ENCODE measurements at places on chromosomes 3 and 15. TPM values are rescaled to one million over a fixed set of nuclear protein-coding genes. Genes with fewer than 3 reads are reported as not detected.

DNA sequence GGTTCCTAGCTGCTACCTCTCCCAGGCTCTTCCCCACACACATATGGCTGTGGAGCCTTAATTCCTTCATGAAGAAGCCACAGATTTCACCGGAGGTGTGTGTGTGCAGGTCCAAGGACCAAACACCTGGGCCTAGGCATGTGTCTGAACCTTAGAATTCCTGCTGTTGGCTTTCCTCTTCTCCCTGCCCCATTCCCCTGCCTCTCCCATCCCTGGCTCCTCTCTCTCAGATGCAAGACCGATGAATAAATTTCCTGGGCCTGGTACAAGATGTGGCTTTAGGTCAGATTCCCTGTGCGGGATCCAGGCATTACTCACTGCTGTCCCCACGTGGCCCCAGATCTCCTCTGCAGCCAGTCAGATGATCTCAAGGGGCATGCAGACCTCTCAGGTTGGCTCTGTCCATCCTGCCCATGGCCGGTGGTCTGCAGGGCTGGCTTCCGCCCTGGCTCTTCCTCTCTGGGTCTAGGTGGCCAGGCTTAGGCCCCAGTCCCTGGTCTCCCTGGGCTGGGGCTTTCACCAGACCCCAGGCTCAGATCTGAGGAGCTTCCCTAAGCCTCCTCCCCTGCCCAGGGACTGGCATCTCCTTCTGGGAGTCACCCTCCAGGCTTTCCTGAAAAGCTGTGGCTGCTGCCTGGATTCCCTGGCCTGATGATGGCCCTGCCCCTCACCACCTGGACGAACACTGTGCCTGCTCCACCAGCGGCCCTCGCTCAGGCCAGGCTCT is 20.5 kb downstream of the CCR9 start:
- no peak overlapping the region for H3K4me3 ChIP-seq
- no peak overlapping the region for H3K27ac ChIP-seq
- DNase-seq, result peak; percentile 8
- H3K4me1 ChIP-seq, result peaks cover 8% of the 10 kb centered on the region
- H3K36me3 ChIP-seq, result no peaks in the 10 kb centered on the region

Gene SPTBN5
- polyA plus RNA-seq, result 0.03 TPM

DNA sequence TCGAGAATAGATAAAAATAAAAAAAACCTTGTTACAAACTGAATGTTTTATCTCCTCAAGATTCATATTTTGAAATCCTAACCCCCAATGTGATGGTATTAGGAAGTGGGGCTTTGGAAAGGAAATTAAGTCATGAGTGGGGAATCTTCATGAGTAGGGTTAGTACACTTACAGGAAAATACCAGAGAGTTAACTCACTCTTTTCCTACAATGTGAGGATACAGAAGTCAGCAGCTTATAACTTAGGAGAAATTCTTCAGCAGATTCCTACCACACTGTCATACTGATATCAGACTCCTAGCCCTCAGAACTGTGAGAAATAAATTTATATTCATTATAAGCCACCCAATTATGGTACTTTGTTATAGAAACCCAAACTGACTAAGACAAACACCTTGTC is 453.1 kb downstream of the GBE1 start:
- no peak for DNase-seq
- no peaks in the 10 kb centered on the region for H3K36me3 ChIP-seq
- no peak overlapping the region for H3K27ac ChIP-seq
- H3K4me1 ChIP-seq, result no peaks in the 10 kb centered on the region
- no peak overlapping the region for H3K4me3 ChIP-seq

Gene CPNE9
- polyA plus RNA-seq, result 0.14 TPM

Gene EFCC1
- 0.03 TPM for polyA plus RNA-seq

Gene SHF
- polyA plus RNA-seq, result 20.9 TPM

DNA sequence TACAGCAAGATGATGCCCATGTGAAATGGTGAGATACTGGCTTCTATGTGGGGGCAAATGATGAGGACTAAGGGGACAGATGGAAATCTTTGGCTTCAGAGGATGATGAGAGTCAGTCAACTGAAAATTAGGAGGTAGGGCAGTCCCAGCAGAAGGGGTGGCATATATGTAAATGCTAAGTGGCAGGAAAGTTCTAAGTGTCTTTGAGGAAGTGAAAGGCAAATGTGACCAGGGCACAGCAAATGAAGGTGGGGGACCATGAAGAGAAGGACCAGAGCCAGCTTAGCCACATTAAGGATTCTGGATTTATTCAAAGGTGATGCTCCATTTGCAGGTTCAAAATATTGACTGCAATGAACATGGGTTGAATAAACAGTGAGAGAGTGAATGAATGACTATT is 29.2 kb upstream of the LIMD1 start:
- no peak overlapping the region for H3K27ac ChIP-seq
- H3K4me3 ChIP-seq, result no peak overlapping the region
- H3K27me3 ChIP-seq, result no peaks in the 10 kb centered on the region
- DNase-seq, result no peak

DNA sequence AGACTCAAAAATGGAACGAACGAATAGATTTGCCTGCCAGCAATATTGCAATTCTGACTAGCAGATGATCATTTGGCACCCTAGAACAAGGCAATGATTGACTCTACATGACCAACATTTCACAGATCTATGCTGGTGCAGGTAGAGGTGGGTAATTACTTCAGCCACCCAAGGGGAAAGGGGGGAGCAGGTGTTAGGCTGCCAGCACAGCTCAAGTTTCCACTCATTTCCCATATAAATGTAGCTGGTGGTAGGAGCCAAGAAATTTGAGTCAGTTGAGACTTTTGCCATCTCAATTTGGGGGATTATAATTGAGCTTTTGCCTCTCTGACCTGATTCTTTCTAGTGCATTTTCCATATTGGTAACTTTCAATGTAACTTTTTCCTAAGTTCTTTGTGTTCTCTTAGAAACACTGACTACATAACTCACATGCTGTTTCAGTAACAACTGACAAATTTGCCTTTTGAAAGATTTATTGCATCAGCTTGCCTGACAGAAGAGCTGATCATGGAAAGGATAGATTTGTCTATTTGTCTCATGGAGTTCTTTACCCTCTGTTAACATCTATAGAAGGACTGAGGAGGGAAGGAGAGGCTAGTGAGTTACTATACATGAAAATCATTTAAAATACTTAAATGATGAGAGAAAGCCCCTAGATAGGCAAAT is 902.5 kb downstream of the ZPLD1 start:
- DNase-seq, result no peak
- H3K4me1 ChIP-seq, result no peaks in the 10 kb centered on the region
- H3K36me3 ChIP-seq, result no peaks in the 10 kb centered on the region
- H3K27ac ChIP-seq, result no peak overlapping the region
- no peak overlapping the region for H3K4me3 ChIP-seq
- no peaks in the 10 kb centered on the region for H3K27me3 ChIP-seq

Gene LPCAT4
- 57.1 TPM for polyA plus RNA-seq

Gene EPHB3
- 0.01 TPM for polyA plus RNA-seq

Gene C3orf20
- 0.03 TPM for polyA plus RNA-seq

- H3K4me1 ChIP-seq, result peaks cover 27% of the 10 kb centered on the region
- no peak for DNase-seq
- no peak overlapping the region for H3K4me3 ChIP-seq
- H3K27ac ChIP-seq, result no peak overlapping the region
- no peaks in the 10 kb centered on the region for H3K27me3 ChIP-seq
- H3K36me3 ChIP-seq, result peaks cover 29% of the 10 kb centered on the region
These were observed 15.9 kb downstream of the IGDCC3 start for GRCh38 chr15:65361708-65362459.

DNA sequence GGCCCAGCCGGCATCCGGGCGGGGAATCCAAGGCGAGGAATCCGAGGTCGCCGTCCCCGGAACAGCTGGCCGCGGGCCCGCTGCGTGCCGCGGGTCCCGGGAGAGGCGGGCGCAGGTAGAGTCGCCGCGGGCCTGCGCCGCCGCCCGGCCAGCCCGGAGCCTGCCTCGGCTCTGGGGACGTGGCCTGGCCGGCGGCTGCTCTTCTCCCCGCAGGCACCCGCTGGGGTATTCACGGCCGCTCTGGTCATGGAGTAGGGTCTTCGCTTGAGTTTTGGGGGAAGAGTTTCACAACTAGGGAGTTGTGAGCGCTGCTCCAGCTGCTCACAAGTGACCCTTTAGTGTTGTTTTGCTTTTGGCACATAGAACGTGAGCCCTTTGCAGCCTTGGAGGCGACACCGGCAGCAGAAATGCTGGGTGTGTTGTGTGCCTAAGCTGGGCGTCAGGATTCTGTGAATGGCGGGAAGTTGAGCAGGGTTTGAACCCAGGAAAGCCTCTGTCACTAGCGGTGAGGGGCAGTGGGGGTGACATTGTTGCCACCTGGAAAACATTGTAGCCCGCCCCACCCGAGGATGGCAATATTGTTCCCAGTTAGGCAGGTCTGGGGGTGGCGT is 4.0 kb downstream of the TRIM71 start:
- no peaks in the 10 kb centered on the region for H3K27me3 ChIP-seq
- peaks cover 14% of the 10 kb centered on the region for H3K36me3 ChIP-seq
- H3K27ac ChIP-seq, result peak overlapping the region; percentile 99
- peaks cover 40% of the 10 kb centered on the region for H3K4me1 ChIP-seq

GRCh38 chr3:142889212-142890014 is 530 bp upstream of the PCOLCE2 start:
- peak overlapping the region; percentile 71 for H3K4me3 ChIP-seq
- DNase-seq, result no peak
- no peaks in the 10 kb centered on the region for H3K36me3 ChIP-seq
- H3K27me3 ChIP-seq, result peaks cover 46% of the 10 kb centered on the region
- peaks cover 8% of the 10 kb centered on the region for H3K4me1 ChIP-seq

GRCh38 chr3:24551626-24552025 is 57.0 kb upstream of the THRB start:
- H3K4me1 ChIP-seq, result peaks cover 11% of the 10 kb centered on the region
- H3K27ac ChIP-seq, result no peak overlapping the region
- no peak overlapping the region for H3K4me3 ChIP-seq
- no peak for DNase-seq
- H3K27me3 ChIP-seq, result no peaks in the 10 kb centered on the region

DNA sequence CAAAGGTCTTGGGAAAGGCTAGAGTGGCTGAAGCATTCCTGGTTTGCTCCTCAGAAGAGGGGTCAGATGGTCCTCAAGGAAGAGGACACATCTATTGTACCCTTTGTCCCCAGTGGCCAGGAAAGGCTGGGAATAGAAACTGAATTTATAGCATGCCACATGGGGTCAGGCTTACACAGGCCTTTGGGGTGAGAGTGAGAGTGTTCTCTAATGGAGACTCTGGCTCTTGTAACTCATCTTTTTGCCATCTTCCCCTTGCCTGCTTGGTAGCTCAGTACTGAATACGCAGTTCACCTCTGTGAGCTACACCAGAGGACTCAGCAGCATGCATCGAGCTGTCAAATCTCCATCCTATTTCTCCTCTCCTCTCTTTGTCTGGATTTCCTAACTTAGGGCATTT is 87.5 kb downstream of the ATP2B2 start:
- H3K27ac ChIP-seq, result no peak overlapping the region
- no peaks in the 10 kb centered on the region for H3K36me3 ChIP-seq

DNA sequence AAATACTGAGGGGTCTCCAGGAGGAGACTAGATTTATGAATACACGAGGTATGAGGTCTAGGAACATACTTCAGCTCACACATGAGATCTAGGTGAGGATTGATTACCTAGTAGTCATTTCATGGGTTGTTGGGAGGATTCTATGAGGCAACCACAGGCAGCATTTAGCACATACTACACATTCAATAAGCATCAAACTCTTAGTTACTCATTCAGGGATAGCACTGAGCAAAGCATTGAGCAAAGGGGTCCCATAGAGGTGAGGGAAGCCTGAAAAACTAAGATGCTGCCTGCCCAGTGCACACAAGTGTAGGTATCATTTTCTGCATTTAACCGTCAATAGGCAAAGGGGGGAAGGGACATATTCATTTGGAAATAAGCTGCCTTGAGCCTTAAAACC is 4.5 kb downstream of the CCR5 start:
- H3K27ac ChIP-seq, result no peak overlapping the region
- no peak for DNase-seq
- H3K27me3 ChIP-seq, result peaks cover 8% of the 10 kb centered on the region
- H3K4me1 ChIP-seq, result no peaks in the 10 kb centered on the region
- no peaks in the 10 kb centered on the region for H3K36me3 ChIP-seq

- no peak overlapping the region for H3K27ac ChIP-seq
- DNase-seq, result no peak
- H3K27me3 ChIP-seq, result peaks cover 2% of the 10 kb centered on the region
- H3K4me1 ChIP-seq, result peaks cover 11% of the 10 kb centered on the region
These were observed 7.4 kb downstream of the PRSS50 start for GRCh38 chr3:46710229-46710628.

GRCh38 chr3:123590685-123591450 is 6.0 kb upstream of the HACD2 start:
- no peak overlapping the region for H3K27ac ChIP-seq
- H3K4me1 ChIP-seq, result peaks cover 23% of the 10 kb centered on the region
- H3K4me3 ChIP-seq, result no peak overlapping the region
- H3K27me3 ChIP-seq, result no peaks in the 10 kb centered on the region

Data from HepG2 (cell line).